ENCODE measurements at places on chromosomes 3 and 15.

DNA sequence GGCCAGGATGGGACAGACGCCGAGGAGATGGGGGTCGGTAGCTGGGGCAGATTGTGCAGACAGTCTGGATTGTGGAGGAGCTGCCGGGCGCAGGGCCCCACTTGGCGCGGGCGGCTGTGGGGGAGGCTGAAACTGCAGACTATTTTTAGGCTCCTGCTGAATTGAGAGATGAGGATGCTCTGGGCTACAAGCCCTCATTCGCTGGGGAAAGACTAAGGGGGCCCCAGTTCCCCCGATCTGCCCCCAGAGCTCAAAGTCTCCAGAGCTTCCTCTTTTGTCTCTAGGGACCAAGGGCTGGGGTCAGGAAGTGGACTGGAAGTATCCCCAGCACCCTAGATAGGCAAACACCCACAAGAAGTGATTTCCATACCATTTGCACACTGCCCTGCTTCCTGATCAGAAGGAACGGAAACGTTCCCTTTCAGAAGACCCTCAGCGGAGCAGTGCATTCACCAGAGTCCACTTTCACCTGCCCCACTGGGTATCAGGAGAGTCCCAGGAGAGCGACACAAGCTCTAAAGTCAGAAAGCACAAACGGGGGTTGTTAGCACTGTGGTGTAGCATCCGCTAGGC is 29.7 kb downstream of the SEMA7A start:
- DNase-seq, result no peak

- DNase-seq, result peak; percentile 77
Observed at GRCh38 chr3:33131331-33132018, 17.7 kb downstream of the CRTAP start.

DNA sequence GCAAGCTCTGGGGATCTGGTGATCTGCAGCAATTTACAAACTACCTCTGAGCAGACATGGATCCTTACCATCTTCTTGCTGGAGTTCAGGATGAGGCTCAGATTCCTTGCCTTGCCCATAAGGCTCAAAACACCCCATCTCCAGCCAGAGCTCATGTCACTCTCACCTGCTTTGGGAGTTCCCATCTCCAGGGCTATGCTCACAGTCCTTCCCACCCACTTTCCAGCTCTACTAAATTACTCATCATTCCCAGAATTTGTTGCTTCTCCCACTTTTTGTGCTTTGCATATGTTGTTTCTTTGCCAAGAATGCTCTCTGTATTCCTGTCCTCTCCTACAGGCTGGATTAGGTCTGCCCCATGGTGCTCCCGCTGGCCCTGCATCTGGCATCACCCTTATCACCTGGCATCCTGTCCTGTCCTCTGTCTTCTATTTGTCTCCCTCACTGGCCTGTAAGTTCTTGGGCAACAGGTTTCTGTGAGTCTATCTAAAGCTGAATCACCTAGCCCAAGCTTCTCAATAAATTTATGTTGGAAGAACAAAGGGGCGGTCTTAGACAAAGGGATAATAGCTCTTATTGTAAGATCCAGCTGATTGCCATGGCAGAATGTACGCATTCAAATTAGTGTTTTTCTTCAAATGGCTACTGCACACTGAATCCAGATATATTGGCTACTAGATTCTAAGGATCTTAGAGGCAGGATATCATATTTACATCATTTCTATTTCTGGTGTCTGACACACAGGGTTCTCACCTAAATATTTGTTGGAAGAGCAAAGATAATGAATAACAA is 179.2 kb downstream of the CLSTN2 start:
- DNase-seq, result no peak

DNA sequence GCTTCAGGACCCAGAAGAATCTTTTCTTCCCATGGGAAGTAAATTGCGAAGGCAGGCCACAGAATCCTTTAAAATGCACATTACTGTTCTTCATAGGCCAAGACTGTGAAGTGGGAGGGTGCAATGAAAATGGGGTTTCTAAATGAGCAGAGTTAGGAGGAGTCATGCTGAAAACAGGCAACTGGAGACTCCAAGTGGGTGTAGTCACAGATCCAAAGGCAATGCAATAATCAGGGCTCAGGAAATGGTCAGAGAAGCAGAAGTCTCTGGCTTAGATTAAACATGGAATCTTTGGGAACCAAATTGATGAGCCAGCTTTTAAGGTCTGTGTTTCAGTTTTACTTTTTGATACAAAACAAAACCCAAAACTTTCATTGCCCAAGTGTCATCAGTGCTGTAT is 37.6 kb downstream of the HHLA2 start:
- no peak for DNase-seq

GRCh38 chr3:85377115-85377514 is 418.3 kb downstream of the CADM2 start:
- DNase-seq, result no peak

DNA sequence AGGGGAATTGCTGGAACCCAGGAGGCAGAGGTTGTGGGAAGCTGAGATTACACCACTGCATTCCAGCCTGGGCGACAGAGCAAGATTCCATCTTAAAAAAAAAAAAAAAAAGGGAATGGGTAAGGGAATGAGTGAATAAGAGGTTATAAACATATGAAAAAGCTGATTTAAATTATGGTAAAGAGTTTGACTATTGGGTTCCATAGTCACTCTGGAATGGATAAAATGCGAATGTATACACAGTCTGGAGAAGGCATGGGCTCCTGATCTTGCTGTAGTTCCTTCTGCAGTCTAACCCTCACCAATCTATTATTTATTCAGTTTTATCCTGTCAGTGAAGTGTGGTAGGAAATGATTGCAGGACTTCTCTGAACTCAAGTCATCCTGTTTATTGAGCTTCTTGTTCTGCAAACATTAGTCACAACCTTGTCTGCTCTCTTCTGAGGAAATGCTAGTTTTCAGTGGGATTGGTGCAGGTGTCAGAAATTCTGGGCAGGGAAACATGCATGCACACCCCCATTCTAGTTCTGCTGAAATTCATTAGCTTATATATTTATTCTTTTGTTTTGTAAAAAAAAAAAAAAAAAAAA is 190.9 kb upstream of the CFAP20DC start:
- no peak for DNase-seq

- no peak for DNase-seq
Observed at GRCh38 chr15:25784876-25785640, 78.1 kb downstream of the ATP10A start.

- DNase-seq, result peak; percentile 76
Observed at GRCh38 chr15:67101911-67102598, 36.7 kb downstream of the SMAD3 start.

GRCh38 chr15:64315216-64315615 is 40.8 kb downstream of the CSNK1G1 start:
- no peak for DNase-seq

GRCh38 chr3:63132461-63133250 is 145.5 kb upstream of the SYNPR start:
- DNase-seq, result no peak

- DNase-seq, result no peak
Observed at GRCh38 chr15:45551676-45552075, 29.1 kb upstream of the SLC30A4 start.

- peak; percentile 91 for DNase-seq
Observed at GRCh38 chr3:66671291-66671690, 170.5 kb upstream of the LRIG1 start.

- DNase-seq, result no peak
Observed at GRCh38 chr15:69555080-69555479, 102.5 kb downstream of the RPLP1 start.

DNA sequence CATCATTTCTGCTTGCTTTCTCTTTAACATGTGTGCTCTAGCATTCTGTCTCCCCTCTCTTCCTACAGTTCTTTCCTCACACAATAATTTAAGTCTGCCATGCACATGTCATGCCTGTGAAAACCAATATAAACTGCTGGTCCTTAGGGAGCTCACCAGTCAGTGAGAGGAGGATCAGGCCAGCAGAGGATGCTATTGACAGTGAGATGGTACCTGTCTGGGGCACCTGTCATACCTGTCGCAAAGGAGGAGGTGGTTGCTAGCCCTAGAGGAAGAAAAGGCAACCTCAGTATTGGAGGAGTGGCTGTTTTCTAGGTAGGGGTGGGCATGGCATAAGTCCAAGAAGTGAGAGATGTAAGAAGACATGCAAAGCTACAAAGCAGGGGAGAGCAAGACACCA is 194.6 kb downstream of the GABRG3 start:
- DNase-seq, result no peak

DNA sequence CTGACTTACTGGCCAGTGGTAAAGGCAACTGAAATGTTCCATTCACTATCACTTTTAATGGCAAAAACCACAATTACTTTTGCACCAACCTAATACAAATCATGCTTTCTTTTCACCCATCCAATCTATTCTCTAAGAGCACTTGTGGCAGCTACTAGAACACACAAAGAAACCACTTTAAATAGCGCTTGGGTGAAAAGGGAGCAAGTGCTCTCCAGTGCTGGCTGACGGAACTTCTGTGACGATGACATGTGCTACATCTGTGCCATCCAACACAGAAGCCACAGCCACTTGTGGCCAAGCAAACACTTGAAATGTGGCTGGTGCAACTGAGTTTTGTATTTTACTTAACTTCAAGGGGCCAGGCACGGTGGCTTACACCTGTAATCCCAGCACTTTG is 18.9 kb downstream of the SH3BP5 start:
- no peak for DNase-seq

DNA sequence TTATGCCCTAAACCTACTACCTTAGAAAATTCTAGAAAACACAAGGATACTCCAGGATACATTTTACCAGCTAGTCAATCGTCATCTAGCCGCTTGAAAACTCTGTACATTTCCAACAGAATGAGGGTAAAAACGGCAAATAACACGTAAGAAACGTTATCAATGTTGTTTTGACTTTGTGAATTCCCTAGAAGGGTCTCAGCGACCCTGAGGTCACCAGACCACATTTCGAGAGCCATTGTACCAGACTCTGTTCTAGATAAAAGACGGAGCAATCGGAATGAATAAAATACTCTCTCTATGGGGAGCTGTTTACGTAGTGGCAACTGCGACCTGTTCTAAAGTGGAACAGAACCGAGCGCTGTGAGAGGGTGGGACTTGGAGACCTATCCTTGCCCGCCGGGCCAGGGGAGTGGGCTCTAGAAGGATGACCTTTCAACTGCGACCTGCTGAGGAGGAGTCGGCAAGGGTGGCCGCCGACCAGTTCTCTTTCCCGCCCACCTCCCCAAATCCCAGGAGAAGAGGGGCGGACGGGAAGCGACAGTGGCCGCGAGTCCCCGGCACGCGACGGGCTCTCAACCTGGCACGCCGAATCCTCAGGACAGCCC is 778 bp upstream of the AP4E1 start:
- DNase-seq, result peak; percentile 56

DNA sequence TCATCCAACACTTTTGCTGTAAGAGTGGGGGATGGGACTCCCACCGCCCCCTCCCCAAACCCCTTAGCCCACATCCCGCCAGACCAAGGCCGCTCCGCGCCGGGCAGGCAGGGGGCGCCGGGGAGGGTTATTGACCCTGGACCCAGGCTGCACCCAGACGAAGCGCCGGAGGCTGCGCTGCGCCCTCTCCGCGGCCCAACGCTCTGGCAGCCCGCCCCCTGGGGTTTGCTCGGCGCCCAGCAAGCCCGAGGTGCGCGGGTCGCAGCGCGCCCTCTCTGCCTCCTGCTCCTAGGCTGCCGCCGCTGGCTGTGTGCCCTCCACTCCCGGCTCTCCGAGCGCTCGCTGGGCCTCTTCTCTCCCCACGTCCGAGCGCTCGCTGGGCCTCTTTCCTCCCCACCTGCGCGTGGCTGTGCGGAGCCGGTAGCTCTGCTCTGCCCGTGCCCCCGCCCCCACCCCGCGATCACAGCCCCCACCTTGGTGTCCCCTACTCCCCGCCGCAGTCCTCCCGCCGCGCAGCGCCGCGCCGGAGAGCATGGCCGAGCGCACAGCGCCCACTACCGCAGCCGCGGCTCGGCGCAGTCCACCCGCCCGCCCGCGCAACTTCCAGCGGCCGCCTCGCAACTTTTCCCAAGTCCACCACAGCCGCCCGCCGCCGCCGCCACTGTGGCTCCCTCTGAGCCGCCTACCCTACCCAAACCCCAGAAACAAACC is 1.2 kb downstream of the MECOM start:
- peak; percentile 86 for DNase-seq

- no peak for DNase-seq
Observed at GRCh38 chr3:48064292-48064829, 48.1 kb upstream of the MAP4 start.
